ENCODE measurements at places on chromosomes 5 and 9.

DNA sequence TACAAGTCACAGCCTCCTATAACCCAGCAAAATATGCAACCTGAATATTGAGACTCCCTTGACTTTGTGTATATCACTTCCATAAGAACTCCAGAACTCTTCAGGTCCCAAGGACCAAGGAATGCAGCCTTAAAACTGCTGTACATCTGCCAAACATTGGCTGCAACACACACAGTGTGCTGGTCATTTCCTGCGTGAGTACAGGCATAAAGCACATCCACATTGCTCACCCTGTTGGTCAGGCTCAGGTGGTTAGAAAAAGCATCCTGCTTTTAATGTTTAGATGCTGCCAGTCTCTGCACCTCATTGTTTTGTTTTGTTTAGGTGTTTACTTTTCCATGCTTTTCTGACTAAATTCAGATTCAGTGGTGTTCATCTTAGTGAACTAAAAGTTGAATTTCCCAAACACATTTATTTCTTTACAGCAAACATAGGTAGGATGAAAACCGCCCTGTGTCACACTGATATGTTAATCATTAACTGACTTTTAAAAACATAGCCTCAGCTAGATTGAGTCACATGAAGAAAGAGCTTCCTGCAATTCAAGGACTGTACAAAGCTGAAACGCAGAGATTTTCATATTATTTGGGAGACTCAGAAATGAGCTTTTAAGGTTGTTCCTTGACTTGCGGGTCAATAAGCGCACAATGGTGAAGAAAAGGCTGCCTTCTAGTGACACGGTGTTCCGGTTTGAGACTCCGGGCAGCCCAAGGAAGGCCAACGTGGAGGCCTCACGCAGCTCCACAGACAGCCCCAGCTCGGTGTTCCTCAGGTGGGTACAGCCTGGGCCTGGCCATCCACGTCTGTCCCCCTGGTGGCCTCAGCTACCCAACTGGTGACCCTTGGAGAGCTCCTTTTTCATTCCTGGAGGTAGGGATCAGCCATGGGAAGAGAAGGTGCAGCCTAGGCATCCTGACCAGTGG, 52.2 kb upstream of the GRAMD2B start:
- no peak for DNase-seq

DNA sequence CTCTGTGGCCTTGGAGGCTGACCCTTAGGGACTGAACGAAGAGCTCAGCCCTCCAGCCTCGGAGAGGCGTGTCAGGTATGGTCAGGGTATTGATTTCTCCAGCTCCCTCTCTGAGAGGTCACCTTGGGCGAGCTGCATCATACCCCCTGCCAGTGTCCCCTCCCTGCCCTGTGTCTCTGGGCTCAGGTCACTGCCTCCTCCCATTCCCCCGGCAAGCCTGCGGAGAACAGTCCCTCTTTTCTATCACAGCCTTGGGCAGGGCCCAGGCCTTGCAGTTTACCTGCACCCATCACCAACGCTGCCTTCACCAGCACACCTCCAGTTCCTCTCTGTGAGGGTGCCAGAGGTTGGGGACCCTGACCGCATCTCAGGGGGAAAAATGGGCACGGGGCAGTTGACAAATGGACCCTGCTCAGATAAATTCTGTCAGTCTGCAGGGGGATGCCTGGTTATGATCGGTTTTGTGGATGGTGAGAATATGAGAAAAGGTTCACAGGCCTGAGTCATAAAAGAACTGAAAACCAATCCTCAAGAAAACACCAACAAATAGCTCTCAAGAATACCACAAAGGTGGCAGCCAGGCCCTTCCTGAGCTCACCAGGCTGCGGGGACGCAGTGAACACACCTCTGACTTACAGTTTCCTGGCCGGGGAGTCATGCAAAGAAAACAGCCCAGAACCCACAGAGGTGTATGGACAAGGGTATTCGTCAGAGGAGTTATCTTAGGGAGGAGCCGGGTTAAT, 24.7 kb upstream of the RXRA start:
- no peak for DNase-seq

GRCh38 chr5:8683496-8683895, 814.5 kb downstream of the MTRR start:
- no peak for DNase-seq

- DNase-seq = no peak
Measured at GRCh38 chr9:93122721-93123221, 11.3 kb downstream of the NINJ1 start.

DNA sequence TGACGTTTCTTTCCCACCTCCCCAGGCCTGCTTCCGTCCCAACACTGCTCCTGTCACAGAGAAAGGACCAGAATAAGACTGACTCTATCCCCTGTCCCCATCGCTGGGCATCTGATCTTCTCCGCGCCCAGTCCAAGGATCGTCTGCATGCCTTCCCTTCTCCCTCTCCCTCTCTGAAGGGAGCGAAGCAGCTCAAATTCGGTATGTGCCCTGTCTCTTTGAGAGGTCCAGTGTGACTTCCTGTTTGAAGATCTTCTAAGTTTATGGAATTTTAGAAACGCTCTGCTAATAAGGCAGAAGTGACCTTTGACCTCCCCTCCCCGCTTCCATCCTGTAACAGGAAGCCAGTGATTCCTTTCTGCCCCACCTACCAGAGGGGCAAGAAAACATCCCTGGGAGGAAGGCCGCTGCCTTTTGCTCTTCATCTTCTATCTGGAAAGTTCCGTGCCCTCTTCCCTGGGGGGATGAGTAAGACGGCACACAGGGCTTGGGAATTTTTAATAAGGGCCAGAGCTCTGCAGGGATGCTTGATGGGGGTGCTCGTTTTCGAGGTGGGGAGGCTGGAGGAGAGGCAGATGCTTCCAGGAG, 40.7 kb upstream of the RNU6ATAC start:
- DNase-seq = no peak

DNA sequence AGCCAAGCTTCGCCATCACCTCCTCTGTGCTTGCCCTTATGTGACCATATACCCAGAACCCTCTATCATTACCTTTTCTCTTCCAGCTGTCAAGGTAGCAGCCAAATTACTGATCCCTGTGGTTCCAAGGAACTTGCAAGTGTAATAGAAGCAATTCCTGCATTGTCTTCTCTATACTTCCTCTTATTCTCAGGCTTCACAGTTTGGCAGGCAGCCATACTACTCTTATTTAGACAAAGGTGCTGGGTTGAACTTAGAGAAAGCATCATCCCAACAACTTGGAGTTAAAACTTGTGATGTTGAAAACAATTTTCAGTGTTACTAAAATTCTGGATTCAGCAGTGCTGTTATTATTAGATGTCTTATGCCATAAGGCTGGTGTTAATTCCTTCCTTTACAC, 93.2 kb downstream of the NLN start:
- no peak for DNase-seq

DNA sequence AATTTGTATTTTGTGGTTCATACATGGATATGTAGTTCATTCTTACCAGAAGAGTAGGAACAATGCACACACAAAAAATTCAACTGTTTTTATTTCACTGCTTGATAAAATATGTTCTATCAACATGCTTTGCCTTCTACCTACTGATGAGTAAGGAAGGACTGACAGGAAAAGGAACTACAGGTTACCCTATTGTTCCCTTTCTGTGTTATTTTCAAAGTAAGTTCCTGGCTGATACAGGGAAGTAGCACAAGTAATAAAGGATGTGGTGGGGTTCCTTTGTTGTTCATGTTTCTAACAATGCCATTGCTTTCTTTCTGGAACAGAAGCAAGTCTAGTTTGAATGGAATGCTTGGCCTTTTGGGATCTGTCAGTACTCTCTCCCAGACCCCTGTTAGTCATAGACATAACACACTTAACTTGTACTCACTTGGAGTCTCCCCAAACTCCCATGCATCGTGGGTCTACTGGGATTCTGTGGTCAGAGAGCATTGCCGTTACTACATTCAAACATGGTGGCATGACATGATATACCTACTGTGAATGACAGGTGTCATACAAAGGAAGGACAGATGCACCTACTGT, 20.2 kb upstream of the ALDOB start:
- no peak for DNase-seq

All from activated CD8-positive, alpha-beta memory T cell treated with anti-CD3 and anti-CD28 coated beads for 1 hour (primary cell).